ENCODE measurements at places on chromosomes 5 and 9.

DNA sequence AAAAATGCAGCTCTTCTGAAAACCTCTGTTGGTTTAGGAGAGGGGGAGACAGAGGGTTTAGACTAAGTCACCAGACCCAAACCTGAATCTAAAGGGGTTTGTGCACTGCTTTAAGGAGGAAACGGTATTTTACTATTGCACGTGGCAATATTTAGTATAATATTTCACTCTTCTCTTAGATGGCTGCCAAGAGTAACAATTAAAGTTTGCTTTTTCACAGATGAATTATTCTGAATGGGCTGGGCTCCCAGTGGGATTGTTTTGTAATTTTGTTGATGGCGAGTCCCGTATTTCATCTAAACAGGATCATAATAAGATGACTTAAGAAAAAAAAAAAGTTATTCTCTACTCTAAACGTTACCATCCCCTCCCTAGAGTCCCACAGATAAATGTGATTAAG is 245.4 kb downstream of the PCSK5 start:
- DNase-seq: no peak

DNA sequence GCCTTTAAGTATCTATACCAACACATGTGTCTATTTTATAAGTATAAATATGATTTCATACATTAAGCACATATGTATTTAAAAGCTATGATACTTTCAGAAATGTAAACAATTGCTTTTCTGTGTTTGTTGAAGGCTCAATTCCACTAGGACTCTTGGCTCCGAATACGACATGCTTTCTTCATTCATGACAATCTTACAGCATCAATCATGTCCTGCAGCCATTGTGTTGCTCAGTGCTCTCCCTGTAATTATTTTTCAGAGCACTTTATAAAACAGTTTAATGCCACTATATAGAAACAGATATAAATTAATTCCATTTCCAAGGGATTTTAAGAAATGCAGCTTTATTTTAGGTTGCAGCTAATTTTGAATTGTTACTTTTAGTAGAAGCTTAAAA is 167.3 kb downstream of the TAF11L14 start:
- DNase-seq: no peak

GRCh38 chr5:65359569-65359968 is 122.2 kb downstream of the ADAMTS6 start:
- DNase-seq: no peak

DNA sequence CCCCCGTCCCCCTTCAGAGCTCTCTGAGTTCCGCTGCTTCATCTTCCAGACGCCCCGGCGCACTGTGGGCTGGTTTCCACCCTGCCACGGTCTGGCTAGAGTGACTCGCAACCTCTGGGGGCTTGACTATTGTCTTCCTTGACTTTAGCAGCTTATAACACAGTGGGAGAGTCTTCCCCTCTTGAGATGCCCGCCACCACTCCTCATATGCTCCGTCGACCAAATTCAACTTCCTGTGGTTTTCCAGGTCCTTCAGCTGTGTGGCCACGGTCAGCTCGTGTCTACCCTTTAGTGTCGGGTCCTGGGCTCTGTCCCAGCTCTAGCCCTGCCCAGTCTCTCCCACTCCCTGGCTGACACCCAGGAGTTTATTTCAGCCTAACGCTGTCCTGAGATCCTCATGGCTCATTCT is 28.2 kb upstream of the NCS1 start:
- no peak for DNase-seq

DNA sequence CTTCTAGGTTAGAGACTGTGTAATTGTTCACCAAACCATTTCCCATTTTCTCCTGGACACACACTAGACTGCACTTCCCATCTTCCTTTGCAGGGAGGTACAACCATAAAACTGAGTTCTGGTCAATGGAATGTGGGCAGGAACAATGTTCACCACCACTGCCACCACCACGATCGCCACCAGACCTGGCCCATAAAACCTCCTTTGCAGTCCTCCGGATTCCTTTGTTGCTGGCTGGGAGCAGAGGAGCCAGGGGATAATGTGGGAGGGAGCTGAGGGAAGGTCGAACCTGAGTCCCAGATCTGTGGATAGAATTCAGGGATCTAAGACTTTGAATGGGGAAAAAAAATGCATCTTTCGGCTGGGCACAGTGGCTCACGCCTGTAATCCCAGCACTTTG is 29.4 kb upstream of the EGFLAM start:
- DNase-seq: no peak

- no peak for DNase-seq
These were observed 20.8 kb upstream of the MATR3 start for GRCh38 chr5:139272471-139273321.

GRCh38 chr5:164346785-164347630 is 841.6 kb downstream of the MAT2B start:
- DNase-seq: no peak

DNA sequence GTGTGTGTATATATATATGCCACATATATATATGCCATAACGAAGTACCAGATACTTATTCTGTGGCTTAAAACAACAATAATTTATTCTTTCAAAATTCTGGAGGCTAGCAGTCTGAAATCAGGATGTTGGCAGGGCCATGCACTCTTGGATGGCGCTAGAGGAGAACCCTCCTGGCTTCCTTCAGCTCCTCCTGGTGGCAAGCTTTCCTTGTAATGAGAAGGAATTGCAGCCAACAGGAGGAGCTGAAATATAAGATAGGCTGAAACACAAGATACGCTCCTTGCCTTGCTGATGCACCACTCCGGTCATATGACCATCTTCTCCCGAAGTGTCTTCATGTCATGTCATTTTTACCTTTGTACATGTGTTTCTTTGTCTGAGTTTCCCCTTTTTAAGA is 368.1 kb upstream of the CTNND2 start:
- DNase-seq: no peak

GRCh38 chr5:148952097-148952867 is 110.6 kb downstream of the SH3TC2 start:
- no peak for DNase-seq

DNA sequence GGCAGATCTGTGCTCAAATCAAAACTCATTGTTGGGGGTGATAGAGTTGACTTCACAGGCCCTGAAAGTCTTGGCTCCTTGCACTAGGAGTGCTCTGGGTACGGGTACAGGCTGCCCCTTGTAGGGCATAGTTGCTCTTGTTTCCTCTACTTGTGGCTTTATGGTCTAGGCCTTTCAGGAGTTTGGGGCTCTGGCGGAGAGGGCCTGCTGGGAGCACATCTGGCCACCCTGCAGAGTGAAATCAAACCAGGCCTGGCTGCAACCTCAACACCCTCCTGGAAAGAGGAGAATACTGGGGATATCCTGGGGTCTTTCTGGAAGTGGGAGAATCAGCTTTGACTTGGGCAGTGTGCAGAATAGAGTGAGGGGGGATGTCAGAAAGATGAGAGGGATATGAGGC is 1.5 kb downstream of the TGFBI start:
- DNase-seq: no peak

GRCh38 chr5:172854451-172854871 is 20.4 kb downstream of the ERGIC1 start:
- no peak for DNase-seq

GRCh38 chr5:53418409-53418808 is 62.0 kb upstream of the FST start:
- DNase-seq: no peak

GRCh38 chr5:171627936-171628632 is 157.5 kb upstream of the SMIM23 start:
- DNase-seq: no peak

- DNase-seq: no peak
These were observed 42.9 kb downstream of the DAPK1 start for GRCh38 chr9:87540444-87541105.

- no peak for DNase-seq
These were observed 24.8 kb downstream of the TMEM174 start for GRCh38 chr5:73197637-73198257.

DNA sequence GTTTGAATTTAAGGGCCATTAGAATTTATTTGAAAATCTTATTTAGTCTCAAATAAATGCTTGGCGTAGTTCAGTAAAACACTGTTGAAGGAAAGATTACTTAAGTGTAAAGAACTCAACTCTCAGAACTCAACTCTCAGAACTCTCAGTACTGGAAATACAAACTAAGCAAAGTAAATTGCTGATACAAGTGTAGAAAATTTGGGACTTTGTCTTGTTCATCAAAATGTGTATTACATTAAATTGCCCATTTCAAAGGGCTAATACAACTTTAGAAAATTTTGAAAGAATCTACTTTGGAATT is 99.4 kb downstream of the CSNK1G3 start:
- DNase-seq: no peak

DNA sequence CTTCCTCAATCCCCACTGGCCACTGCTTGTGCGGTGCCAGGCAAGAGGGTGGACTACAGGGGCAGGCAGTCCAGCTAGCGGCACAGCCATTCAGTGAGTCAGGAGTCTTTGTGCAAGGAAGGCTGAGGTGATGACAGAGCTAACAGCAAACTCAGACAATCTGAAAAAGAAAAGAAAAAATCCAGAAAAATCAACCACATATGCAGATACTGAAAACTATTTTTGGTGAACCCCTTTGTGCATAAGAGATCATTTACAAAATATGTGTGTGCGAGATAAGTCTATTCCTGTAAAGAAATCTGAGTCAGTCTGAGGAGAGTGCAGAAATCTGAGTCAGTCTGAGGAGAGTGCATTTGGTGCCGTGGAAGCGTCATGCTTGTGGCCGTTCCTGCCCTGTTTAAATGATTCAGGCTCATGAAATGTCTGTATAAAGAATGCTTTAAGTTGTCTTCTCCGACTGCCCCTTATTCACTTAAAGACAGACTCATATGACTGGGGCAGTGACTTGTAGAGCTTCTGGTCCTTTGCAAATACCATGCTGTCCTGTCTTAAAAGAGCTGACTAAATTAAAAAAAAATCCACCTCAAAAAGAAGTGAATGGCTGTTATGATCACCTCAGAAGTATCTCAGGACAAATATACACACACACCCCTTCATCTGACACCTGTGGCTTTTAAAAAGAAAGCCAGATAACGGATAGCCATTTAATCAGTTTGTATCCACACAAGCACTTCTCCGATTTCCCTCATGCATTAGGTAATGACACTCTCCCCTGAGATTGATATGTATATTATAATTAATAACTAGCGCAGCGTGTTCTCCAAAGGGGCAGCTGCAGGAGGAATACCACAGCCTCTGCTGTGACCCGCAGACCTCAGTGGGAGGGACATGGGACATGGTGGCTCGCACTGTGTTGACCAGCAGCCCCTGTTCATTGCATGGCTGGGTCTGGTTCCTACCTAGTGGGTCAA is 47.3 kb downstream of the TRIO start:
- no peak for DNase-seq

- no peak for DNase-seq
These were observed 43.0 kb downstream of the ADAMTSL1 start for GRCh38 chr9:18516965-18517364.

DNA sequence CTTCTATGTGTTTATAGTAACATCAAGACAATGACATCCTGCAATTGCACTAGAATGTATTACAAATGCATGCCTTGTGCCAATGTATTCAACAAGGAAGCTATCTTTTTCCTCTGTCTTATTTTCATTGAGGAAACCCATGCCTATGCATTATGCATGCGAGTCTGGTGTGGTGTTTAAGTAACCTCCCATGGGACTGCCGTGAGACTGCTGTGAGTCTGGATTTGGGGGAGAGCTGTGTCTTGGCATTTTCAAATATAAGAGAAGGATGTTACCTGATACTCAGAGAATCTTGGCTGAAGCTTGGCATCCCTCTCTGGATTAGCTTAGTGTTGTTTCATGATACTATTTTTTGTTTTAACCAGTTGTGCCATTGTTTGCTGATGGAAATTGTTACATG is 98.3 kb downstream of the F2RL2 start:
- no peak for DNase-seq

GRCh38 chr9:135307300-135307699 is 172.3 kb upstream of the PPP1R26 start:
- no peak for DNase-seq

DNA sequence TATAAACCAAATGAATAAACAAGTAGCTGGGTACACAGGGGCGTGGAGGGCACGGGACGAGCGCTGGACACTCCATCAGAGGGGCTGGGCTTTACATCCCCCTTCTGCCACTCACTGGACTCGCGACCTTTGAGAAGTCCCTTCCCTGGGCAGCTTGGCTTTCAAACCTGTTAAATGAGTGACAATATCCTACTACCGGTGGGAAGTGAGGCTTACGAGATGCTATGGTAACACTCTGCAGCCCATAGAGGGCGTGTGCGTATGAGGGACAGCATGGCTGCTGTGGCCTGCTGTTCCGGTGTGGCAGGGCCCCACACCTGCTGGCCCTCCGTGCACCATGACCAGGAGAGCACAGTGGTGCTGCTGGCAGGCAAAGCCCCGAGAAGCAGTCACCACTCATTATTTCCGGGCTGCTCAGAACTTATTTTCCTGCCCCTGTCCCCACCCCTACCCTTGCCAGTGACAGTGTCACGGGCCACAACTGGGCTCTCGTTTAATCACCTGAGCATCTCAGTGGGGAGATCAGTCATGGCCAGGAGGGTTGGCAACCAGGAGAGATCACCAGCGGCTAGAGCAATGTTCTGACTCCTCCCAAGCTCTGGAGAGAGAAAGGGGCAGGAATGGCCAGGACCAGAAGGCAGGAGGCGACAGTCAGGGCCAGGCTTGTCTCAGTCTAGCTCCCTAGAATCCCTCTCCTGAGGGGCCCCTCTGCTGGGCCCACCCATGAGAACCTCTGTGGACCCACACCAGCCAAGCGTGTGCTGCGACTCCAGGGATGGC is 10.5 kb downstream of the CLTB start:
- DNase-seq: no peak

DNA sequence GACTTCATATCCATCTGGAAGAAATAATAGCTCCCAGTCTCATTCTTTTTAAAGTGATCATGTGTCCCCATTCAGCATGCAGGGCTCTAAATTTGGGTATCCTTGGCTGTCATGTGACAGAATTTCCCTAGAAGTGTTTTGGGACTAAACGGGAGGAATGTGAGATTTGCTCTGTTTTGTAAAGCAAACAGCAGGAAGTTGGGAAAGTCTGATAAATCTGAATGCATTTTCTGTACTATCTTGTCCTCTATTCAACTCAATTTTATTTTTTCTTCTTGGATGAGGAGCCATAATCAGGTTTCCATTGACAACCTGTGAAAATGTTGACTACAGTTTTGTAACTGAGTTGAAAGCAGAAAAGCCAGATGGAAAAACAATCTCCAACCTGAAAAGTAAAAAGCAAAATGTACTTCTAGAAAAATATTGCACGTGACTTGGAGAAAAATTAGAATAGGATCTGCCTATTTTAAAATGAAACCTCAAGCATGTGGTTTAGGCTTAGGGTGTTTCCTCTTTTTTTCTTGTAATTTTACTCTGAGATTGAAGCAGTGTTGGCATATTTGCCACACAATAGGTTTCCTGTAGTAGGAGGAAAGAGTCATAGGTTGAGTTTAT is 76.2 kb upstream of the IL6ST start:
- DNase-seq: no peak

- no peak for DNase-seq
These were observed 2.5 kb downstream of the DMRT2 start for GRCh38 chr9:1052365-1053281.

DNA sequence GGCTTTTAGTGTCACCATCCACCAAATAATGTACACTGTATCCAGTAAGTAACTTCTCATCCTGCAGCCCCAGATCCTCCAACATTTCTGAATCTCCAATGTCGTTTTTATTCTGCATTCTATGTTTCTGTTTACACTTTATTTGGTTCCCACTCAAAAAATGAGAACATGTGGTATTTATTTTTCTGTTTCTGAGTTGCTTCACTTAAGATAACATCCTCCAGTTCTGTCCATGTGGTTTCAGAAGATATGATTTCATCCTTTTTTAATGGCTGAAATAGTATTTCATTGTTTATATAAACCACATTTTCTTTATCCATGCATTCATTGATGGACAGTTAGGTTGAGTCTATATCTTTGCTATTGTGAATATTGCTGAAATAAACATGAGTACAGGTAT is 677.3 kb upstream of the FTMT start:
- DNase-seq: no peak

GRCh38 chr5:123444016-123444415 is 20.8 kb upstream of the CEP120 start:
- no peak for DNase-seq
